ENCODE measurements at places on chromosomes 12 and 14.

- no peak for DNase-seq
Measured at GRCh38 chr14:22434030-22434429, 155.0 kb downstream of the DAD1 start.

DNA sequence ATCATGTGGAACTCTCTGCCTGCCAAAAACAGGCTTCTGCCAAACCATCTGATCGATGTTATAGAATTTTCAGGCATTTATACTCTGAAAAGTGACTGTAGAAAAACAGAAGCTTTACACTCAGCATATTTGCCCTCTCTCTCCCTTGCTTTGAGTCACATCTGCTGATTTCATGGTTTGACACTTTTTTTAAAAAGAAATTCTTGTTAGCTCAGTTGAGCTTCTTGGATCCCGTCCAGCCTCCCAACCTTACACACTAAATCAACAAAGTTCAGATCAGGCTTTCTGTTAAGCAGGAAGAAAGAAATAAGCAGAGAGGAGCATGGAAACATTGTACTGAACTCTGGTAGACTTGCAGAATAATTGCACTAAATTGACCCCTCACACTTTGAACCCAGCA is 193.6 kb upstream of the SEL1L start:
- DNase-seq = no peak

- DNase-seq = peak; percentile 72
Measured at GRCh38 chr14:105473677-105474482, 741 bp upstream of the CRIP2 start.

- no peak for DNase-seq
Measured at GRCh38 chr14:99270458-99271220, 1.4 kb downstream of the BCL11B start.

DNA sequence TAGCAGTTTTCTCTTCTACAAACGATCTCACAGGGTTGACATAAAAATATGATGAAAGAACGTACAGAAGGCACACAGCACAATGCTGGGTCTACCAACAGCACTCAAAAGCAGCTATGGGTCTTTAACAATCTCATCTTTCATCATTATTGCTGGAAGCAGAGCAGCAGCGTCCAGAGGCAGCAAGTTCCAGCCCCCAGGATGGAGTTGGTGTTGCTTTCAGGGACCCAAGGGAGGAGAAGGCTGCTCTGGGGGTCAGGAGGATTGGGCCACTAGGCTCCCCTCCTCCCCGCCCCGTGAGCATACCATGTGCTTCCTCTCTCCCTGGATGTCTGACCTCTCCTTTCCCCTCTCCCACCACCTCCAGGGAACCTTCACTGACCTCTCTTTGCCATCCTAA is 13.3 kb downstream of the KCTD10 start:
- no peak for DNase-seq

GRCh38 chr12:107557026-107557425 is 128.6 kb upstream of the PWP1 start:
- DNase-seq = no peak

All from CD4-positive, alpha-beta T cell treated with Interferon gamma for 1 hour (primary cell).